ENCODE measurements at places on chromosomes 16 and 17.

GRCh38 chr17:4100883-4101756 lies 41.7 kb downstream of the ZZEF1 start:
- no peak for DNase-seq

- no peak for DNase-seq
Measured at GRCh38 chr16:66848172-66848571, 4.0 kb downstream of the CA7 start.

GRCh38 chr16:5166486-5166885 lies 68.9 kb upstream of the EEF2KMT start:
- no peak for DNase-seq

GRCh38 chr17:72430611-72431432 lies 310.0 kb downstream of the SOX9 start:
- DNase-seq = no peak

DNA sequence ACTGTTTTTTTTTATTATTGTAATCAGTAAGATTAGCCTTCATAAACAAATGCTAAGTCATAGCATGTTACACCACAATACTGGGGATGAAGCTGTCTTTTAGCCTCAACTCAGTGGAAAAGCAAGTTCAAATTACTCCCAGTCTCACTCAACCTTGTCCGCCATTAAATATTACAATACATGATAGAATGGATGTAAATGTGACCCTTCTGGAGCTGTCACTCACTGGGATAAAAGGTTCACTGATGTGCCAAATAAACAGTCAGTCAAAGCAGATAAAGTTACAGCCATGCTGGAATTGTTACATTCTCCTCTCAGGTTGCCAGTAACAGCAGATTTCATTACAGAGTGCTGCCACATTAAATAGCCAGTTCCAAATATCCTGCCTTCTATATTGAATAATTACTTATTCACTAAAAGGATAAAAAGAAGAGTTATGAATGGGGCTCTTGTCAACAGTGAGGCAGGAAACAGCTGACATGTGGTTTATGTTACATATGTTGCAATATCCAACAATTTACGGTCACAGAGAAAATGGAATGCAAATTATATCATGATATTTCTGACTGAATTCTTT lies 53.4 kb downstream of the BRIP1 start:
- no peak for DNase-seq

- no peak for DNase-seq
Measured at GRCh38 chr16:8565498-8565897, 24.8 kb downstream of the TMEM114 start.

DNA sequence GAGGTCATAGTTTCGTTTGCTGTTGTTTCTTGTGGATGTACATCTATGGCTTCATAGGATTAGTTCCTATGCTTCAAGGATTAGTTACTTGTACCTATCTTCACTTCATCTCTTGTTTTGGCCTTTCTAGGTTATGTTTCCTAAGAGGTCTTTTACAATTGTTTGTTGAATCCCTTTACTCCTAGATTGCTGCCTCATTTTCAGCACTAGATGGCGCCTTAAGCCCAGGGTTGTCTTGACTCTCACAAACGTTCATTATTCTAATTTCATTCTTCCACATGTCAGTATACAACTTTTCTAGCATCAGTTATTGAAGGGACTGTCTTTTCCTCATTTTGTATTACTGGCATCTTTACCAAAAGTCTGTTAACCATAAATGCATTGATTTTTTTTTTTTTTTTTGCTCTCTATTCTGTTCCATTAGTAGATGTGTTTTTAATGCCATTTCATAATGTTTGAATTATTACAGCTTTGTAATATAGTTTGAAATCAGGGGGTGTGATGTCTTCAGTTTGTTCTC lies 45.0 kb upstream of the NACA2 start:
- peak; percentile 19 for DNase-seq

GRCh38 chr17:38328620-38329019 lies 15.1 kb downstream of the GPR179 start:
- DNase-seq = no peak

DNA sequence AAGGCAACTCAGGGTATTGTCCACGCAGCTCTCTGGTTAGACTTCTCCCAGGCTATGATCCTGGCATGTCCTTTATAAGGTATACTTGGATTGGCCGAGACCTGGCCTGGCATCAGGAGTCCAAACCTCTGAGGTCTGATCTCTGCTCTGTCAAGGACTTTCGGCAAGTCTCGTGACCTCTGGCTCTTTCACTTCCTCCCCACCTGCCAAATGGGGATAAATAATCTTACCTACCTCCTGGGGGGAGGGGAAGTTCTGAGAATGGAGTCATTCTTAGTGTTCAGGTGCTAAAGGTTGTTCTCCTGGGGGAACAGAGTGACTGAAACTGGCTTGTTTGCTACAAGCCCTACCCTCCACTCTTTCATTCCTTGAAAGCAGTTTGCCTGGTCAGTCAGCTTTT lies 7.6 kb downstream of the ATXN1L start:
- DNase-seq = no peak

DNA sequence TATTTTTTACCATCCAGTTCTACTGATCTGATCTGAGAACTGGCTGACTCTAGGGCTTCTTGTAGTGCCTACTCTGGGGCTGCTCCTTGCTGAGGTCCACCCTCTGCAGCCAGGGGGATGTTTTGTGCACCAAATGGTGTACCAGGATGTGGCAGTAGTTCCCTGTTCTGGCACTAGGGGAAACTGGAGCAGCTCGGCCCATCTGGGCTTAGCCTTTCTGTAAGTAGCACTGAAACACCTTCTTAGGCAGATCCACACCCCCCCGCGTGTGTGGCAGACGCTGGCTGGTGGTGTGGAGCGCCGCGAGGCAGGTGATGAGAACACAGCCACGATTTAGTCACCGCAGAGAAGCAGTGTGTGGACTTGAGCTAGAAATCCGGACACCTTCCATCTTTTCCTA lies 17.0 kb downstream of the DUSP14 start:
- no peak for DNase-seq

GRCh38 chr17:14815079-14815478 lies 450.0 kb downstream of the PMP22 start:
- no peak for DNase-seq

- no peak for DNase-seq
Measured at GRCh38 chr17:17548044-17548443, 43.5 kb downstream of the PEMT start.

- DNase-seq = no peak
Measured at GRCh38 chr17:31490671-31491375, 99.3 kb downstream of the RAB11FIP4 start.

- DNase-seq = no peak
Measured at GRCh38 chr17:5139458-5139732, 23.6 kb downstream of the USP6 start.

DNA sequence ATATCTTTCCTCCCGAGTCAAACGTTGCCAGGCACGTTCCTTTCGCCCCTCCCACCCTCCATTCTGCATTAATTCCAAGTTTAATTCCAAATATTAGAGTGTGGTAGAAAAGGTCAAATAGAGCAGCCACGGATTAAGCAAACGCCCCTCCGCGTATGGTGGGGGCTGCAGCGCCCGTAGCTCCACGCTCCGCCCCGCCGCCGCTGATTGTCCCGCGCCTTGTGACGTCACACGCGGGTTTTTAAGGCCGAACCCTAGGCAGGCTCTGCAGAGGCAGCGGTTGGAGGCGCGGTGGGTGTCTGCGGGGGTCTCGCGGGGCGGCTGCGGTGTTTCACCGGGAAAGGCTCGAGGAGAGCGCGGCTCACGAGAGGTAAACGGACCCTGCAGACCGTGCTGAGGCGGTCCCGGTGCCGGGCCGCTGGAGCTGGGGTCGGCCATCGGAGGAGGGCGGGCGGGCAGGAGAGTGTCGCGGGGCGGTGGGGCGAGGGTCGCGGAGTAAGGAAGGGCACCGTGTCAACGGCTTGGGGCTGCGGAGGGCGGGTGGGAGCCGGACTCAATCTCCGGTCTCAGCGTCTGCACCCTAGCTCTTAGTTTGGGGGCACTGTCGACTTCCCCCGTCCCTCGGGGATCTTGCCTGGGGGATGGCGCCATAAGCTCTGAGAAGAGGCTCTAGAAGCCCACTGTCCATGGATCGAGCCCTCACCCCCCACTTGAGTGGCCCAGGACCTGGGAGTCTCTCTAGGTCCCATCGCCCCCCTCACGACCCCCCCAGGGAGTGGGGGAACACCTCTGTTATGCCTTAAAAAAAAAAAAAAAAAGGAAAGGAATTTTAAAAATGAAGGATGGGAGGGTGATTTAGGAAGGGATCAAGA lies at the start of gene ARL4D:
TSS of gene ARL4D (plus strand) at position 270 of the 872 bp plus-strand sequence. CDS start 740 bp downstream, outside the sequence.
- peak; percentile 68 for DNase-seq

- DNase-seq = peak; percentile 79
Measured at GRCh38 chr16:89721546-89722391, 432 bp downstream of the ZNF276 start.

- DNase-seq = peak; percentile 27
Measured at GRCh38 chr17:44345454-44346026, 438 bp downstream of the GRN start.

- DNase-seq = no peak
Measured at GRCh38 chr16:84911486-84912216, 91.9 kb downstream of the CRISPLD2 start.

DNA sequence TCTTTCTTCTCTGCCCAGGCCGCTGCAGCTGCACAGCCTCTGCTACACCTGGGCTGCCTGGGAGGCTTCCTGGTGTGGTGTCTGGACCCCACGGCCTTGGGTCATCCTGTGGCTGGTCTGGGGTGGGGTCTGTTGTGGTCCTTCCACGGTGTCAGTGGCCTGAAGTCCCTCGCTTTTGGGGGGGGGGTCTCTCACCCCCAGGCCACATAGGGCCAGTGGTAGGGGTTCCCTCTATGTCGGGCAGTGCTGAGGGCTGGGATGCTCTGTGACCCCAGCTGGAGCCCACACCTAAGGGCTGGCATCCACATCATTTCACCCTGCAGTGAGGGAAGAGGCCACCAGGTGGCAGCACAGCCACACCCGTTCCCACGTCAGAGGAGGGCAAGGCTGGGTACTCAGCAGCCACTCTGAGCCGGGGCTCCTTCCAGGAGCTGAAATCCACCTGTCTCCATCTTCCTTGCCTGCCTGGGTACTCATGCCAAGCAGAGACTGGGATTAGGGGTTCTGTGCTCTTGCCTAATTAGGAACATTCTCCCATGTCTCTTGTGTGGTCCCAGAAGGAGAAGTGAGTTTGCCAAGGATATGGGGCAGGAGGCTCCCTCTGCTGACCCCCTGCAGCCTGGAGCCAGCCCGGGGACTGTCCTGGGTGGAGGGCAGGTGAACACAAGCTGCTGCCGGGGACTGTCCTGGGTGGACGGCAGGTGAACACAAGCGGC lies 13.0 kb downstream of the ENGASE start:
- DNase-seq = peak; percentile 59

- DNase-seq = no peak
Measured at GRCh38 chr16:3413730-3414379, 12.8 kb downstream of the ZNF174 start.

GRCh38 chr16:64240586-64240985 lies 881.3 kb downstream of the CDH11 start:
- DNase-seq = no peak

GRCh38 chr16:17227278-17227677 lies 243.5 kb downstream of the XYLT1 start:
- DNase-seq = no peak

GRCh38 chr17:683040-683439 lies 31.6 kb downstream of the VPS53 start:
- no peak for DNase-seq

DNA sequence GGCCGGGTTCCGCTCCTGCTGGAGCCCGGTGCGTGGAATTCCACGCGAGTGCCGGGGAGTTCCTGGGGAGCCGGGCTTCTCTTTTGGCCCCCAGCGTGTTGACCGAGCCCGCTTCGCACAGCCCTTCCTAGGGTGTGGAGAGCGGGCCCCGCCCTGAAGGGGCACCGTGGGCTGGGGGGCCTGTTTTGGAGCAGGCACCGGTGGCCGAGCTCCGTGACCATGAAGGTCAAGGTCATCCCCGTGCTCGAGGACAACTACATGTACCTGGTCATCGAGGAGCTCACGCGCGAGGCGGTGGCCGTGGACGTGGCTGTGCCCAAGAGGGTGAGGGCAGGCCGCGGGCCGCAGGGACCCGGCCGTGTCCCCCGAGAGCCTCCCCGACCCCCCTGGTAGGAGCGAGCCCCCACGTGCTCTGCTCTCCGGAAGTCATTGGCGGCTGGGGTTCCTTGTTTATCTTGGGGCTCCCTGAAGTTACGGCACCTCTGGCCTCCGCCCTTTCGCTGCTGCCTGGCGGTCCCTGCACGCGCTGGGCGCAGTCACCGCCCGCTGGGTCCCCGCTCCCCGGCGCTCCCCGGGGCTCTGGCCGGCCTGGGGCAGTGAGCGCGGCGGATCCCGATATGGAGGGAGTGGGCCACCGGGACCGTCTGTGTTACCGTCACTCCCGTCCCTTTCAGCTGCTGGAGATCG lies 528 bp downstream of the HAGHL start:
- no peak for DNase-seq

DNA sequence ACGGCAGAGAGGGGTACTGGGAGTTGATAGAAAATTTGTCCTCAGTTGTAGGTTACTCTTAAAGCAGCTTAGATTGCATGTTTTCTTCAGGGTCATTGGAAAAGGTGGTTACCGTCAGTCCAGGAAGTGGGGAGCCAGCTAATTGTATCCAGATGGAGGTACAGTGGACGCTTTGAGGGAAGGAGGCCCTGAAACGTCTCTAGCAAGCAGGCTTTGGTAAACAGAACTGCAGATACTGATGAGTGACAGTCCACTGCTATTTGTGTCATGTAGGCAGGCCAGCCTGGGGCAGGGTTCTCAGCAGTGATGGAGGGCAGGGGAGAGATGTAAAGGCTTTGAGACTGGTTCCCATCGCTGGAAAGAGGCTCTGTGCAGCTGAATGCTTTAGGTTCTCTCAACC lies 30.2 kb upstream of the ST6GALNAC1 start:
- no peak for DNase-seq

- DNase-seq = no peak
Measured at GRCh38 chr17:40373324-40373723, 8.8 kb upstream of the GJD3 start.

GRCh38 chr17:1180958-1181752 lies 1.4 kb upstream of the ABR start:
- DNase-seq = no peak

DNA sequence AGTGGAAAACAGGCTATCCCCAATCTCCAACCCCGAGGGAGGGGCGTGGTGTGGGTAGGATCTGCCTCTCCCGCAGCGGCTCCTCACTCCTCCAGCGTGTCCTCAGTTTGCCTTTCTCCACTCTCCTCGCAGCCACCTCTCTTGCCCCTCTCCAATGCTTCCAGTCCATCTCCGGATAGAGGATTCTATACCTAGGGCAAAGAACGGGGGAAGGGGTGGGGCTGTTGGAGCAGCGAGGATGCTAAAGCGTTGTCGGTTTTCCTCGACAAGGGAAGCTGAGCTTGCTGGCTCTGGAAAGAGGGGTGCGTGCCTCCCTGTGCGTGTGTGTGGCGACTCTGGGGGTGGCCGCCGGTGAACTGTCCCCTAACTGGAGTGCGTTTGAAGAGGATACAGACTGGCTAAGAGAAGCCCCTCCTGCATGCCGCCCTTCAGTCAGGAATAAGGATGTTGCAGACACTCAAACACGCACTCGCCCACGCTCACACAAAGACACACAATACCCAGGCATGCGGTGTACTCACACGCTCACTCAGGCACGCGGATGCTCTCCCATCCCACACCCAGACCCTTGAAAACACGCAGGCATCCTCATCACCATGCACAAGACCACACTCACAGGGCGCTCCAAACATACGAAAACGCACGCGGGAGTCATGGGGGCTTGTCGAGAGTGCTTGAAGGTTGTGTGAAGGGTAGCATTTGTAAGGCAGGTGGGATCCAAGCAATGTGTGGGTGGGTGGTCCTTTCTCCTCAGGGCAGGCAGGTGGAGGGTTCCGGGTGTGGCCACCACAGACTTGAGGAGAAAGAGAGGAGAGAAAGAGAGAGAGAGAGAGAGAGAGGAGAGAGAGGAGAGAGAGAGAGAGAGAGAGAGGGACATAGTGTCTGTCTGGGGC lies 655 bp upstream of the GPR139 start:
- DNase-seq = no peak

GRCh38 chr16:69321080-69321479 lies 9.3 kb downstream of the PDF start:
- no peak for DNase-seq

Data from stimulated activated CD8-positive, alpha-beta memory T cell treated with anti-CD3 and anti-CD28 coated beads, Interleukin-12 subunit alpha, Interleukin-12 subunit beta, amount 100 ng/mL, for 1 hour (primary cell).